Liver (tissue), 10 donors: ENCODE measurements at places on chromosomes 4 and X.

- no peak for DNase-seq
These were observed 879.2 kb upstream of the IGFBP7 start for GRCh38 chr4:57989430-57989829.

DNA sequence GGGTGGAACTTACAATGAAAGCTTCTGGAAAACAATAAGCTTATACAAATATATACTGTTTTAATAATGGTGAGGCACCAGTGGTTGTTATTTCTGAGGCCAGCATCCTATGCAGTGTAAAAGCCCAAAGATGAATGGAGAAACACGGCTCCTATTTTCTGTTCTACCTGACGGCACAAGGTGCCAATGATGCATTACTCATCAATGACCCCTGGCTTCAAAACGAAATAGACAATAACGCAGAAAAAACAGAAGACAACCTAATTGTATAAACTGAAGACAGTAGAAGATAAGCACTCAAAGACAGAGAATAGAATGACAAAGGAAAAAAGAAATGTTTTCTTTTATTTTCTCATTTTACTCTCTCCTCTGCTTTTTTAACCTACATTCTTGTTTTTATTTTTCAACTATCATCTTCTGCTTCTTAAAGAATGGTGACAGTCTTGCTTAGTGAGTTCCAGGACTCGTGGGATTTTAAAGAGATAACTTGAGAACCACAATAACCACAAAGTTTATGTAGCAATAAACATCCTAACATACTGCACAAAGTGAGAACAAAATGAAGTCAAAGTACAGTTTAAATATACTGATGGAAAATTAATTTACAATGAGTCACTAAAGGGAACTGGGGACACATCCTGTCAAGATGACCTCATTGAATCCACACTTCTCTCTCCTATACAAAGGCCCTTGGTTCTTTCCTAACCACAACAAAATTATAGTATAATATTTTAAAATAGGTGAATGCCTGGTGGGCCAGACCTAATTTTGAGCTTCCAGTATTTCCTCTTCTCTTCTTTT is 169.8 kb downstream of the BTC start:
- DNase-seq: no peak

GRCh38 chr4:166014411-166014810 is 141.4 kb downstream of the TLL1 start:
- no peak for DNase-seq

DNA sequence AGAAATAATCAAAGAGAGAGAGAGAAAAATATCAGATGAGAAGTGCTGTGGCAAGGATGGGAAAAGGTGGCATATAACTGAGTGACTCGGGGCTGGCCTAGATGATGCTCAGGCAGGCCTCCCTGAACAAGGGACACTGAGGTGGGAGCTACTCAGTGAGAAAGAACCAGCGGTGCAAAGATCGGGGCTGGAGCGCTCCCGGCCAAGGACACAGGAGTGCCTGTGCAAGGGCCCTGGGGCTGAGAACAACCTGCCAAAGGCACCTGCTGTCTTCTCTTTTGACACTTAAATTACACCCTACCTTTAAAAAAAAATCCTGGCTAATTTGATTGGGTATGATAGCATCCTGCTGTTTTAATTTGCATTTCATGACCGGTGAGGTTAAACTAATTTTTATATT is 77.7 kb upstream of the C4orf50 start:
- DNase-seq: no peak

DNA sequence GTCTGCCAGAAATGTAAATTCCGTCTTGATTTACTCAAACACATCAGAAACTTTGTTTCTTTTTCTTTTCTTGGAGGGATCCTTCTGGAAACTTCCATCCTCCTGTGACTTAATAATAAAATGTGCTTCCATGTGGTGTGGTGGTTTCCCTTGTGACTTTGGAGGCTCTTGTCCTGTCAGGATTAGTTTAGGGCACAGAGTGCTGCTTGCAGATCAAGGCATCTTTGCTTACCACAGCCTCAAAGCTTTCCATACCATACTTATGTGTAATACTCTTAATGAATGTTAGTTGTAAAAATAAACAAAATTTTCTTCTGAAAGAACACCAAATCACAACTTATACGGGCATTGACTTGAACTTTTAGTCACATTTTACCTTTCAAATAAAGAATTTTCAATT is 27.4 kb downstream of the GBA3 start:
- no peak for DNase-seq

DNA sequence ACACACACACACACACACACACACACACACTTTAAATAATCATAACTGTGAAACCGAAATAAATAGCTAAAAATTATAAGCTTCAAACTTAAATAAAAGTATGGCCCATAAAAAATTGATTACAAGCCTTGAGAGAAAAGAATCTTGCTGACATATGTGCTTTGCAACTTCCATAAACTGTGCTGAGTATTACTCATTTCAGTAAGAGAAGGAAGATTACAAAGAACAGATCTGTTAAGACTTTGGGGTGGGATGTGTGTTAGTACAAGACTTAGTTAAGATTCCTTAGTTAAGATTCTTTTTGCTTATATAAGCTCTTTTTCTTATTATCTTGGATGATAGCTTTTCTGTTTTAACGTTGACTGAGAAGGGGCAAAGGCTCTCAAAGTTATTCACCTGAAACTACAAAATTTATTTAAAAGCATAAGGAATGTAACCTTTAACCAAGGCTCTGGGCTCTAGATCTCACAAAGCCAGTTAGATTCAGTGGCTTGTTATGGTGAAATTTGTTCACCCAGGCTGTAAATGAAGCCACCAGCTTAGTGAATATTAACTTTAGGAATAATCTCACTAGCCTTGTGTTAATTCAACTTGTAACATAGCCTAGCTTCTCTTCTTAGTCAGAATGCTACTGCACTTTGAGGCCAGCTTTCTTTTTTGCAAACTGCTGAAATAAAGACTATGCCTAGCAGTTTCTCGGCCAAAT is 58.2 kb downstream of the ARSJ start:
- DNase-seq: no peak

GRCh38 chrX:75228854-75229253 is 45.0 kb upstream of the UPRT start:
- DNase-seq: no peak

DNA sequence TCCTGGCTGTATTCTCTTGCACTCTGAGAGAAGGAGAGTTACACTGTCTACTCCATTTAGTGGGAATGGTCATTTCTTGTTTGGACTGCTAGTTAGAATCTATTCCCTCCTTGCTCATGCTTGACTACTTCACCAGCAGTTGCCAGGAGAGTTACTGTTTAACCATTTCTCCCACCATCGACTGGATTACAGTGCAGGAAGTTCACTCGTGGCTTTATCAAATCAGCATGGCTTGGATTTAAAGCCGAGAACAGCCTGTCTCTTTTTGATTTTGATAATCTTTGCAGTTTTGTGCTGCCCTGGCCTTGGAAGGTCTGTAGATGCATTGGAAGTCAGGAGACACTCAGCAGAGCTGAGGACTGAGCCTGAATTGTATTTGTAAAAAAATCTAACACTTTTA is 3.2 kb downstream of the GBA3 start:
- DNase-seq: no peak

DNA sequence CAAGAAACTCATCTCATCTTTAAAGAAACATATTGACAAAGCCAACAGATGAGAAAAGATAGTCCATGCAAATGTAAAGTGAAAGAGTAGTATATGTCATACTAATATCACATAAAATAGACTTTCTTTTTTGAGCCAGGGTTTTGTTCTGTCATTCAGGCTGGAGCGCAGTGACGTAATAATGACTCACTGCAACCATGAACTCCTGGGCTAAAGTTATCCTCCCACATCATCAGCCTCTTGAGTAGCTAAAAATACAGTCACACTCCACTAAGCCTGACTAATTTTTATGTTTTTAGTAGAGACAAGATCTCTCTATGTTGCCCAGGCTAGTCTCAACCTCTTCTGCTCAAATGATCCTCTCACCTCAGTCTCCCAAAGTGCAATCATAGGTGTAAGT is 51.8 kb upstream of the TRAM1L1 start:
- no peak for DNase-seq
